Left renal cortex interstitium (tissue), 4 donors: ENCODE measurements at places on chromosomes 16 and 17.
A peak's percentile ranks its signal among the peaks of the same experiment; 100 is the strongest.

- no peak for DNase-seq
Measured at GRCh38 chr16:2609827-2610470, 72.1 kb downstream of the PDPK1 start.

DNA sequence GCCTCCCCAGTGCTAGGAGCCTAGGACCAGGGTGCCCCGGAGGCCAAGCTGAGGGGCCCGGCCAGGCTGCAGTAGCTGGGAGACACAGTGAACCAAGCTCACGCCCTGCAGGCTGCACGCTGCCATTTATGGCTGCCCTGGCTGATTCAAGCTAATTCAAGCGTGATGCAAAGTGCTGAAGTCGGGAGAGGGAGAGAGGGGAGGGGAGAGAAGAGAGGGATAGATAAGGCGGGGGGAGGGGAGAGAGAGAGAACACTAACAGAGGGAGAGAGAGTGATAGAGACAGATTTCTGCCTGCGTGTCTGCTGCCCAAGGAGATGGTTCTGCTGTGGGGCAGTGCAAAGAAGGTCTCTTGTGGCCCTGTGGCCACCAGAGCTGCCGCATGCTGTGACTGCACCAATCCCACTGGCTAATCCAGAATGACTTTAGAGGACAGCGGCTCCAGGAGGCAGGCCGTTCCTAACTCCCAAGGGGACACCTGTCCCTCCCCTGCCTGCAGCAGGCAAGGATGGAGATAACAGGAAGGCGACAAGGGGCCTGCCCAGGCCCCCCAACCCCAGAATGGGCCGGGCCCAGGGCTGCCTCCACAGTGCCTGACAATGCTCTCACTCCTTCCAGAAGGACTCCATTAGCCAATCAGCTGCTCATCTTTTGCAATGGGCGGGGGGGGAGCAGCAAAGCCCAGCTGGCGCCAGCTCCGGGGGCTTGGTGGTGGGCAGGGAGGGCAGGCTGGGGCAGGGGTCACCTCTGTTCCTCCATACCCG is 12.9 kb downstream of the MXRA7 start:
- DNase-seq: no peak

GRCh38 chr17:42155614-42156045 is 841 bp upstream of the RAB5C start:
- no peak for DNase-seq

GRCh38 chr17:29292071-29292991 is 1.6 kb downstream of the NUFIP2 start:
- DNase-seq: peak; percentile 20

- DNase-seq: no peak
Measured at GRCh38 chr16:89003831-89004208, 26.8 kb upstream of the CBFA2T3 start.

GRCh38 chr17:19833914-19834313 is 33.8 kb downstream of the ULK2 start:
- no peak for DNase-seq

DNA sequence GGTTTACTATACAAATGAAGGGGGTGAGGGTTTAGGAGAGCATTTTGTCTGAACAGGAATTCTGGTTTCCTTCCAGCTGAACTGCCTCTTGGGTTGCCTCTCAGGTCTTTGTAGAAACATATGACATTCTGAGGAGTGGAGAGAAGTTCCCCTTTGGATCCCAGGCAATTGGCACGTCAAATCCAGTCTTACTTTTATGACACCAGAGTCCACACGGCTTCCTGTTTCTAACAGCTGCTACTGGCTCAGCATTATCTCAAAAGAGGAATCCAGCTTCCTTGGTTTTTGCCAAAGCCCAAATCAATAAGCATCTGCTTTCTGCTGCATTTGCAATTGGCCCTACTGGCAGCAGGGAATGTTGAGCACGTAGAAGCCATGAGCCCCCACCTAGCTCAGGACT is 97.6 kb upstream of the FAM20A start:
- no peak for DNase-seq

DNA sequence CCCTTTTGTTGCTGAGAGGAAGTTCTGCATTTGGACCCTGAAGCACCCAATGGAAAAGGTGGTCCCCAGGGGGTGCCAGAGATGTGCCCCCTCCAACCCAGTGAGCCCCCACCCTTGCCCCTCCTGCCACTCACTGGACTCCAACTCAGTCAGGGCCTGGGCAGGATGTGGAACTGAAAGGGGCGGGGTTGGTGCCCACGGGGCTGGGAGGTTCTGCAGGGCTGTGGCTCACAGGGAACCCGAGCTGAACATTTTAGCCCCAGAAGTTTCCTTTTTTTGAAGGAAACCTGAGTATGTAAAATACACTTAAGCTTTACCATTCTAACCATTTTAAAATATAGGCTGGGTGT is 15.8 kb upstream of the OGFOD3 start:
- no peak for DNase-seq

- DNase-seq: no peak
Measured at GRCh38 chr17:9002606-9003354, 18.5 kb upstream of the NTN1 start.

DNA sequence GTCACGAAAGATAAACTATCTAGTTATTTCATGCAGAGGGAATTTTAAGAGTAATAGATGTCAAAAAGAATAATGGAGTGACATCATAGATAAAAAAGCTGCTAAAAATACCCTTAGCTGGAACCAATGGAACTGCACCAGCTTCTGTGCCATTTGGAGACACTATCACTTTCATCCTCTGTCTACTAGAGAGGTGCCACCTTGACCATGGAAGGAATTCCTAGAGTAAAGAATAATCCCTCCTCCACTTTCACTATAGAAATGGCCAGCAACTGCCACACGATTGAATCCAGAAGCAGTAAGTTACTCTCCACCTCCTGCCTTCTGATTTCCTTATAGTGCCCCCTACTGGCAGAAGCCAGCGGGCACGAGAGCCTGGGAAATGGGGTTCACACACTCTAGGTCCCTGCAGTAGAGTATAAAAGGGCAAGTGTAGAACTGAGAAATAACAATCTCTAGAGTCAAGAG is 2.8 kb upstream of the ALDH3A2 start:
- no peak for DNase-seq

DNA sequence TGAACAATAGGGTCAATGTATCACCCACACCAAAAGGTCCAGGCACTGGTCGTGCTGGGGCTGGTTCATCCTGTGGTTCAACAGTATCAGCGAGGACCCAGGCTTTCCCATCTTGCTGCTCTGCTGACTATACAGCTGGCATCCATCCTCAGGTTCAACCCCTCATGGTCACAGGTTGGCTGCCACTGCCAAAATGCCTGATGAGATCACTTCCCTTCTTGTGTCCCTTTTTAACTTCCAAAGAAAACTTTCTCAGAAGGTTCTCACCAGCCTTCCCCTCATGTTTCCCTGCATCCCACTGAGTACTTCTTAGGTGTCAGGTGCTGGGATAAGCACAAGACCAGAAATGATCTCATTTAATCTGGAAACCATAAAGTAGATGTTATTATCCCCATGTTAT is 25.7 kb downstream of the CLEC16A start:
- DNase-seq: no peak

DNA sequence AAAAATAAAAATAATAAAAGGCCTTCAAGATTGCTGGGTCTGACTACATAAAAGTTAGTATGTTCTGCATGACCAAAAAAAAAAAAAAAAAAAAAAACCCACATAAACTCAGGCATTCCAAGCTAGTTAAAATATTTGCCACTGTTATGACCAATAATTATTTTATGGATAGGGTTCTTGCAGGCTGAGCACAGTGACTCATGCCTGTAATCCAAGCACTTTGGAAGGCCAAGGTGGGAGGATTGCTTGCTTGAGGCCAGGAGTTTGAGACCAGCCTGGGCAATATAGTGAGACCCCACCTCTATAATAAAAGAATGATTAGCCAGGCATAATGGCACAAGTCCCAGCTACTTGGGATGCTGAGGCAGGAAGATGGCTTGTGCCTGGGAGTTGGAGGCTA is 8.1 kb downstream of the SCNN1B start:
- no peak for DNase-seq

- no peak for DNase-seq
Measured at GRCh38 chr16:80580109-80580832, 39.5 kb downstream of the DYNLRB2 start.

DNA sequence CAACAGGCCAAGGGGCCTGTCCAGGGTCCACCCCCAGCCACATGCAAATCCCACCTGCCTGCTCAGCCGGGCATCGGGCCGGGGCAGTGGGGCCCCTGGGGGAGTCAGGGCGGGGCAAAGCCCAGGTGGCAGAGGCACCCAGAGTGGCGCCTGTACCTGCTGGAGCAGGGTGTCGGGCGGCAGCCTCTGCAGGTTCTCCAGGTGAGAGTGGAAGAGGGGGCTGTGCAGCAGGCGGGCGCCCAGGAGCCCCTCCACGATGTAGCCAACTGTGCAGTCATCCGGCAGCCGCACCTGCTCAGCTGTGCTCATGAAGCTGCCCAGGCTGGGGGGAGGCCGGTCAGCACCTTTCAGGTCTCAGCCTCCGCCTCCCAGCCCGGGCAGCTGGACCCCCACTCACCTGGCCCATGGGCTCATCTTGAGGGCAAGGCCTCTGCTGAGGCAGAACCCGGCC is 2.1 kb downstream of the RFNG start:
- DNase-seq: no peak

GRCh38 chr17:77542551-77543490 is 402.1 kb downstream of the SEC14L1 start:
- DNase-seq: peak; percentile 55

- no peak for DNase-seq
Measured at GRCh38 chr16:71218306-71218963, 12.1 kb downstream of the HYDIN start.

DNA sequence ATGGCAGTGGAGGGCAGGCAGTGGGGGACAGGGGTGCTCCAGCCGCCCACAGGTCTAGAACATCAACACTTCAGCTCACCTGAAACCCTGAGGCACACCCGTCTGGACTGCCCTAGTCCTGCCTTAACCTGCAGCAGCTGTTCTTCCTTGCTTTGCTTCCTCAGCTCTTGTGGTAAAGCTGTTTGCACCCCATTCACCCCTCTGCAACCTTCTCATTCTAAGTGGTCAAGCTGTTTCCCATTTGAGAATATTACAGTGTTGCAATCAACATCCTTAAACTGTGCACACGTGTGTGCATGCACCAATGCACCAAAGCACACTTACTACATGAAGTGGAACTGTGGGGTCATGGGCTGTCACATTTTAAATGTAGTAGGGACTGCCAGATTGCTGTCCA is 32.4 kb downstream of the SCNN1B start:
- no peak for DNase-seq

GRCh38 chr17:12078791-12079190 is 58.1 kb downstream of the MAP2K4 start:
- no peak for DNase-seq

DNA sequence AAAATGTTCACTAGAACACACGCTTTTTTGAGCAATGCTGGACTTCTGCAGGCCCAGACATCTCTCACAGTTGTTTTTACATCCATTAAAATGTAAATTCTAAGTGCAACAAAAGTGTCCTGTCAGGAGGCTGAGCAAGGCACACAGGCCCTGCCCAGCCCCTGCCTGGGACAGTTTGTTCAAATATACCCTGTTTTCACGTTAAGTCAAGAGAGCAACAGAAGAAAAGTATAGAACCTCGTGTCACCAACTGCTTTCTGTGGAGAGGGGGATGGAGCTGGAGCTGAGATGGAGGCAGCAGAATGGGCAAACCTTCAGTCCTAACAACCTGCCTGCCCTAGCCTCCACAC is 4.3 kb upstream of the HOXB2 start:
- no peak for DNase-seq

- DNase-seq: no peak
Measured at GRCh38 chr16:12538667-12539091, 265.0 kb downstream of the CPPED1 start.

- DNase-seq: no peak
Measured at GRCh38 chr16:31476303-31477219, 4.6 kb downstream of the TGFB1I1 start.
